Osteoblast (primary cell): ENCODE measurements at places on chromosomes 3 and 15. TPM values are rescaled to one million over a fixed set of nuclear protein-coding genes. Genes with fewer than 3 reads are reported as not detected.

CLEC3B gene
- total RNA-seq: 48.9 and 52.5 TPM in 2 replicates

SI gene
- total RNA-seq: not detected in 2 replicates

GATM gene
- total RNA-seq: 0.59 and 0.72 TPM in 2 replicates

GPX1 gene
- total RNA-seq: 174 and 183 TPM in 2 replicates

CHRNA5 gene
- 0.29 and 0.36 TPM in 2 replicates for total RNA-seq

IQCF5 gene
- total RNA-seq: not detected in 2 replicates

WNT5A gene
- 116 and 145 TPM in 2 replicates for total RNA-seq

ASB14 gene
- not detected in 2 replicates for total RNA-seq

IGF2BP2 gene
- 80.4 and 81.8 TPM in 2 replicates for total RNA-seq

NANOGP8 gene
- total RNA-seq: under 0.01 and 1.2 TPM in 2 replicates

SRGAP3 gene
- 2.5 and 4.7 TPM in 2 replicates for total RNA-seq

TIMP4 gene
- 2.4 and 3.3 TPM in 2 replicates for total RNA-seq

RASGRF1 gene
- total RNA-seq: under 0.01 TPM in 1 of 2 replicates, not detected in the other

GOLGA6L26 gene
- total RNA-seq: not detected in 2 replicates

LSAMP gene
- 3.3 and 6.8 TPM in 2 replicates for total RNA-seq

DNAH12 gene
- total RNA-seq: under 0.01 TPM in 2 replicates

PODXL2 gene
- 0.36 and 0.59 TPM in 2 replicates for total RNA-seq

NTRK3 gene
- total RNA-seq: 0.59 and 0.72 TPM in 2 replicates

ZNF619 gene
- 6.5 and 8.5 TPM in 2 replicates for total RNA-seq

SLC9A9 gene
- 6.5 and 8.3 TPM in 2 replicates for total RNA-seq

DNA sequence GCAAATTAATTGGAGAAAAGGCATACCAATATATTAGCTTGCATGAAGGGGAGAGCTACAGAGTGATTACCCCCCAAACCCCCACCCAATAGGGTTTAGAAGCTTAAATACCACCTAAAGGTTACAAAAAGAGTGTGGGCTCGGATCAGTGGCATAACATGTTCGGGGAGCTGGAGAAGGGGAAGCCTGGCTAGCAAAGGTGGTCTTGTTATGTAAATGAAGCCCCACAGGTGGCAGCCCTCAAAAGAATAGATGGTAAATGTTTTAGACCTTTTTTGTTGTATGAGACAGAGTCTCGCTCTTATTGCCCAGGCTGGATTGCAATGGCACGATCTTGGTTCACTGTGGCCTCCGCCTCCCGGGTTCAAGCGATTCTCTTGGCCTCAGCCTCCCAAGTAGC, 10.9 kb upstream of the PXK start:
- DNase-seq: no peak

GRCh38 chr3:50612234-50612882, 784 bp upstream of the CISH start:
- peak; percentile 79 for DNase-seq

DNA sequence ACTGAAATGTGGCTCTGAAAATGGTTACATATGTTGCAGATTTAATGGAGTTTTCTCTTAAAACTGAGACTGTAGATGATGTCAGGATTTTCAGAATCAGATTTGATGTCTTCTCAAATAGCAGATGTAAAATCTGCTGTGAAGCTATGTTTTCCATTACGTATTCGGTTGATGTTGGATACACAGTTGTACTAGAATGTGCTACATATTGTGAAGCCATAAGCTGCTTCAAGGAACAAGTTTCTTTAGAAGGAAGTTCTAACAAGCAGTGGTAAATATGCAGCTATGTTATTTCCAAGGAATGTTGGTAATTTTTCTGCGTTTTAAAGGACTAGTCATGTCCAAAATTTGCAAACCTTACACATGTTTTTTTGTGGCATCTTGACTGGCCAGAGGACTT, 197.7 kb downstream of the RBMS3 start:
- DNase-seq: no peak

- DNase-seq: no peak
These were observed 28.6 kb upstream of the TGFBR2 start for GRCh38 chr3:30577788-30578187.

DNA sequence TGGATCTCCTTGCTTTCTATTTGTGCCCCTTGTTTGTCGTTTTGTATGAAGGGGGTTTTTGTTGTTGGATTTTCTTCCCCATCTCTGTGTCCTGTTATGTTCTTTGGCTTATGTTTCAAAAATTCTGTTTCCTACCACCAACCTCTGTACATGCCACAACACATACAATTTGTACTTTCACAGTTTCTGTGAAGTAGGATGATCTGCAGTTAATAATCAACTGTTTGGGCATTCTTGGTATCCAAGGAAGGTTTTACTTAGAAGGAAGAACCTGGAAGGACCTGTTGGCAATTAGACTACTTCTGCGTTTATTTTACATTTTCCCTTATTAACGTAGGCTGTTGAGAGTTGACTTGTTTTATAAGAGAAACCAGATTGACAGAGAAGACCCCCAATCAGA, 8.3 kb downstream of the SETD5 start:
- no peak for DNase-seq

DNA sequence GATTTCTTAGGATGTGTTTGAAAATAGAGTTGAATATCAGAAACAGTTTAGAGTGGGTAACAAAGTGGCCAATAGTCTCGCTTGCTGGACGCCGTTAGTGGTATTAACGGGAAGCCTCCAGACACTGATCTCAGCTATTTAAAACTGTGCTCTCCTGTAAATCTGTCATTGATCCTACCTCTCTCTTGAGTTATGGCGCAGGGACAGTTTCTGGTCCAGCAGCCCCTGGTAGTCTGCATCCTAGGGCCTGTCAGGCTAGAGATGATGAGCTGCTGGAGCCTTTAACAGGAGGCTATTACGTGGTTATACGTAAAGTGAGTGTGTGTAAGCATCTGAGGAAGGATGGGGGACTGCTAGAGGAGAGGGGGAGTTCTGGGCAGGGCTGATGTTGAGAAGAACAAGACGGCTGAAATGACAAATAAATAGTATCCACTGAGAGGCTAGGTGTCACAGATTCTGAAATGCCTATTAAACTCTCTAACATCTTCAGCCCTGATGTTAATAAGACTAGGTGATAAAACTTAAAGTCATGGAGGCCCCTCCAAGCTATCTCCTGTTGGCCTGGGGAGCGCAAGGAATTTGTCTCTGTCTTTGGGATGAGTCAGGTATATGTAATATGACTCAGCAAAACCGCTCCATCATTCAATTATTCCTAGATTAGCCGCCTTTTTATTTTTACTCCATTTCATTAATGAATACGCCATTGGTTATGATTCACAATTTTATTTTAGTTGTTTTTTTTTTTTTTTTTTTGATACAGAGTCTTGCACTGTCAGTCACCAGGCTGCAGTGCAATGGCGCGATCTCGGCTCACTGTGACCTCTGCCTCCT, 155.7 kb downstream of the GREM1 start:
- DNase-seq: peak; percentile 6

DNA sequence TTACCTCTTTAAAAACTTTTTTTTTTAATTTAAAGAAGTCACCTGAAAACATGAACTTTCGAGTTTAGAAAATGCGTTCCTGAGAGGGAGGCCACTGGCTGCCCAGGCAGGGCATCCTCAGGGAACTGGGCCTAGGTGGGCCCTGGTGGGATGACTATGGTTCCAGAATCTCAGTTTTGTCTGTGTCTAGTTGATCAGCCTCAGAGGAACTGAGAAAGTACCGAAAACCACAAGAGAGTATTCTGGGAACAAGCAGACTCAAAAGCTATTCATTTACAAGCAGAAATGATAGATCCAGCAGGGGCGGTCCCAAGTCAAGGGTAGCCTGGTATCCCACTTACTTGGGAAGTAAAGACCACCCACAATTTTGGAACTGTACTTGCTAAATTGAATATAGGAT, 10.5 kb downstream of the WWTR1 start:
- DNase-seq: no peak

DNA sequence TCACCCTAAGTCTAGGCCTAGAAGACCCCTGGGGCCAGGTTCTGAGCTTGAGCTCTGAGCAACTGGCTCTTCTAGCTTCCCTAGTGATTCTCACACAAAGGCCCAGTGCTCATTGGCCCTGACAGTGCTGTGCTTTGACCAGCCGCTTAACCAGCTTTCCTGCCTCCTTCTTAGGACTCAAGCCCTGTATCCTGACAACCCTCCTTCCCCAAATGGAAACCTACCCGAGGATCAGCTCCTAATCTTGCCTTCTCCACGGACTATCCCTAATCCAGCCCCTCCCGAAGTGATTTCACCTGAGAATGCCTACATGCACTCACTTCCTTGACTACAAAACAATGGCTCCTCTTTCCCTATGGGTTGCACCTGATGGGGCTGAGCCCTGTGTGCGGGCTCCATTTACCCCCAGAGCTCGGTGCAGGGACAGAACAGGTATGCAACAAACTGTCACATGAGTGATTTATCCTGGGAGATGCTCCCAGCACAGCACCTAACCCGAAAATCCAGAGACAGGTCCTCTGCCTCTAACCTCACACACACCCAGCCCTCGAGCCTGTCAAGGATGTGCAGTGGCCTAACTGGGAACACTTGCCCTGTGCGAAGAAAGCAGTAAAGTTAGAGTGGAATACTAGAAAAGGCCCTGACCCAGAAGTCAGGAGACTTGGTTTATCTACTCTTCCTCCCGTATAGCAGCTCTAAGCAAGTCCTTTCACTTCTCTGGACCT, 2.3 kb downstream of the MEGF11 start:
- DNase-seq: peak; percentile 86

- peak; percentile 93 for DNase-seq
These were observed 18.7 kb downstream of the ISG20 start for GRCh38 chr15:88657326-88658069.

- DNase-seq: no peak
These were observed 11.2 kb downstream of the BOC start for GRCh38 chr3:113222451-113223086.

DNA sequence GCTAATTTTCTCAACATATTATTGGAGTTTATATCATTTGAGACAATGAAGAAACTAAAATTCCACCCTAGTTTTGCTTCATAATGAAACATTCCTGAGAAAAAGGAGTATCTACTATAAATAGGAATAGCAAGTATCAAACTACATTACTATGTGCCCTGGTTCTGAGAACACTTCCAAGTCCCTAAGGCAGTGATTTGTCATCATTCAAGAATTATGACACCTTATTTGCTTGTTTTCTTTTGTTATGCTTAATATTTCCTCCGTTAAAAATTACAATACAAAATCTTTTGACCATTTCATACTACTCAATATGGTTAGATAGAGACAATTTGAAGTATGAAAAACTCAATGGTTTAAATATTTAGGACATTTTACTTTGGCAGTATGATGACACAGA, 707.8 kb upstream of the GOLIM4 start:
- no peak for DNase-seq

DNA sequence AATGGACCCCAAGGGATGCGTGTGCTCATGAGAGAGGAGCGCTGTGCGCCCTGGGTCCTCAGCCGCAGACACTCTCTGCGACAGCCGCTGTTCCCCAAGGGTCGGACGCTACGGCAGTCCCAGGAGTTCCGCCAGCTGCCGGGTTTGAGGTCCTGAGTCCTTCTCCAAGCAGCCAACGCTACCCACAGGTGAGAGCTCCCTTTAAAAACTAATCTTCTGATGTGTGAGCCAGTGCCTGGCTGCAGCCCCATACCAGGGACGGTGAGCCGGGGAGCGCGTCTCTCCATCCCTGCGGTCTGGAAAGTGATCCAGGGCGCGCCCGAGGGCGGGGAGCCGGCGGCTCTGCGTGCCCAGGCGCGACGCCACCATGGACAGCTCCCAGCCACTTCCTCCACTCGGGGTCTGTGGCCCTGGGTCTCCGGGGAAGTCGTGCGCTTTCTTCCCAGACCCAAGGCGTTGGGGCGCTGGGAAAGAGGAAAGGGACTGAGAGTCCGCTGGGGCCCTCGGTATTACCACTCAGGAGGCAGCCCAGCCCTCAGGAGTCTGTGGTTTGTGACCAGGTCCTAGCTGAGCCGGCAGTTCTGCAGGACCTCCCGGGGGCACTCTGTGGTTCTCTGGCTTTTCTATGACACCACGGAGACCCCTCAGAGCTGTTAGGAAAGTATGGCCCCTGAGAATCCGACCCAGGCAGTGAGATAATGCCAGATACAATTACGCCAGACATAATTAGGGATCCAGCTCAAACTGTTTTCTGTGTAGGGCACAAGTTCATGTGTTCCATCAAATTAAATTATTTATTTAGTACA, 1.4 kb downstream of the CEMIP start:
- DNase-seq: peak; percentile 74

GRCh38 chr15:65666257-65666656, 44.5 kb downstream of the SLC24A1 start:
- DNase-seq: no peak

GRCh38 chr3:27354161-27354560, 15.0 kb downstream of the NEK10 start:
- no peak for DNase-seq

GRCh38 chr15:100879464-100880138, at the start of gene ALDH1A3:
Gene ALDH1A3 (plus strand): TSS chr15:100879831. CDS start chr15:100879908, 77 bp downstream.
- DNase-seq: peak; percentile 97

GRCh38 chr3:123546133-123546755, 38.6 kb downstream of the HACD2 start:
- DNase-seq: peak; percentile 47

DNA sequence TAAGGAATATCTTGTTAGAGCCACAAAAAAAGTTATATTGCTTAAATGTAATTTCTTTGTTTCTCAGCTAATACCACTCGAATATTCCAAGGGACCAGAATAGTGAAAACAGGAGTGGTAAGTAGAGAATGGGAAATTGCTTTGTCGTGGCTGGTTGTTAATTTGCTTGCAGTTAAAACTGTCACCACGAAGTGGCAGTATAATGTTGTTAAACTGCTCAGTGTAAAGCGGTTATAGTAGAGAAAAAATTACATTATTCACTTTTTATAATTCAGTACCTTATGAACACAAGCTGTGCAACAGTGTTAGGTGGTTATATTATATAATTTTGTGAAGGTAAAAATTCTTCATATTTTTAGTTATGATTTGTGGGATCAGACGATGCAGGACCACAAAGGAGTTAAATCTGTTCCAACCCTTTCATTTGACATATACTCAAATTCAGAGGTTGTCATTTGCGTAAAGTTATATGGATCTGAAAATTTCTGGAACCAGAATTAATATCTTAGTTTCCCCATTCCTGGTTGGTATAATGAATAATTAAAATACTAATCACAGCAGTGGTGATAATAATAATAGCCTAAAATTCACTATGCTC, 171.8 kb downstream of the FEZF2 start:
- DNase-seq: peak; percentile 84

GRCh38 chr3:126530171-126531050, 6.5 kb downstream of the CHST13 start:
- DNase-seq: peak; percentile 73

- no peak for DNase-seq
These were observed 147.5 kb upstream of the SOX2 start for GRCh38 chr3:181564222-181564621.
